M059J (cell line): ENCODE measurements at places on chromosomes 16 and 17. TPM values are rescaled to one million over a fixed set of nuclear protein-coding genes. Genes with fewer than 3 reads are reported as not detected.

GRCh38 chr16:15833541-15833940, 23.3 kb downstream of the MYH11 start:
- DNase-seq = no peak

Gene PRSS36
- total RNA-seq = 0.10 and 0.49 TPM in 2 replicates

Gene RPL27
- 982 and 1,027 TPM in 2 replicates for total RNA-seq

Gene KRT33B
- total RNA-seq = 1.3 TPM in 1 of 2 replicates, not detected in the other

GRCh38 chr17:54372069-54372749, 528.4 kb upstream of the TOM1L1 start:
- no peak for DNase-seq

DNA sequence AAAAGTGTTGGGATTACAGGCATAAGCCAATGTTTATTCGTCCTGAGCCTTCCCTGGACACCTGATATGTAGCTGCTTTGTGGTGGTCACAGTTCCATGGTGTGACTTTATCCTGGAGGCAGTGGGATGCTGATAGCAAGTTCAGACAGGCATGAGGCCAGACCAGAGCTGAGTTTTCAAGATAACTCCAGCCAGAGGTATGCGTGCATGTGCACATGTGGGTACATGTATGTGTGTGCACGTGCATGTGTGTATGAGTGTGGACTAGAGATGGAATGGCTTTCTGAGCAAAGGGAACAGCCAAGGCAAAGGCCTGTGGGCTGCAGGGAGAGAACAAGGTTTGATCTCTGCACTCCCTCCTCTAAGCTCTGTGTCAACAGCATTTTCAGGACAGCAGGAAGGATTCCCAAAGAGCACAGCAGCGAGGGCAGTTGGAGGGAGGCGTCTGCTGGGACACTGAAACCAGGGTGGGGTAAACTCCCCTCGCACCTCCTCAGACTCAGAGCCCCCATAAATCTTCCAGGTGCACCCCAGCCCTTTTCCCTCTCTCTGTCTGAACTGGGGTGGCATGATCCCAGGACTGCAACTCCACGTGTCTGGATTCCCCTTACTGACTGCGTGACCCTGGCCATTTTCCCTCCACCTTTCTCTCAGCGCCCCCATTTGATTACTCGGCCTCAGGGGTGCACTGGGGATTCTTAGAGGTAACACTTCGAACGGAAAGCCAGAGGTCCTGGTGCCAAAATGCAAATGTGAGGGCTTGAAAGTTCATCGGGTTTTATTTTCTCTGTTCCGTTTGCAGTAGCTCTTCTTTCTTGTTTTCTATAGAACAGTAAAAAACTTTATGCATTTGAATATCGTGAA, 15.3 kb downstream of the NLRC5 start:
- no peak for DNase-seq

DNA sequence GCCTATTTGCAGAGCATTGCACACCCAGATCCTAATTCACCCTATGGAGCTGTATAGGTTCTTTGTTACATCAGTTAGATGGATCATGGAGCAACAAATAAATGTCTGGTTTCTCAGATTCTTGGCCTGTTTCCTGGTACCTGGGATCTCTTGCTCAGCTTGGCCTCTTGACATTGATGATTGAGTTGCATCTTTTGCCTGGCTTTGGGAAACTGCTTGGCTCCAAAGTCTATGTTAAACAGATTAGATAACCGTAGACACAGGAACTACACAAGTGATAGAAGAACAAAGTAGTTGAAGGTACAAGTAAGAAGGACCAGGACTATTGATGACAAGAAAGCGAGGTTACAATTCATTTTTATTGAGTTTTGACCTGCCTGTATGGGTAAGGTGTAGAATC, 77.3 kb downstream of the TMEM100 start:
- DNase-seq = no peak

DNA sequence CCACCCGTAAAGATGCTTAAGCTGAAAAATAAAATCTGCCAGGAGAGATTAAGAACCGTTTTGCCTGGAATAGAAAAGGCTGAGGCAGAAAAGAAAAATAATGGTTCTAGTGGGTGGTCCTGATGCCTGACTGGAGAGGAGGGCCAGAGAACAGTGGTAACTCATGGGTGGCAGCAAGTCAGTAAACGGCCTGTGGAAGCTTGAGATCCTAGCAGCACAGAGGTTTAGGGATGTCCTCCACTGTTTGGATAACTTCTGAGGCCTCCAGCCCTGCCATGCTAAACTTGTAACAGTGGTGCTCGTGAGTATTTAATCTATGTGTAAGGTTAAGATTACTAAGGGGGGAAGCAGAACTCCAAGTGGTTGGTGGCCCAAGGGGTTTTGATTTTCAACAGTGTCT, 21.2 kb upstream of the PHAF1 start:
- DNase-seq = no peak

DNA sequence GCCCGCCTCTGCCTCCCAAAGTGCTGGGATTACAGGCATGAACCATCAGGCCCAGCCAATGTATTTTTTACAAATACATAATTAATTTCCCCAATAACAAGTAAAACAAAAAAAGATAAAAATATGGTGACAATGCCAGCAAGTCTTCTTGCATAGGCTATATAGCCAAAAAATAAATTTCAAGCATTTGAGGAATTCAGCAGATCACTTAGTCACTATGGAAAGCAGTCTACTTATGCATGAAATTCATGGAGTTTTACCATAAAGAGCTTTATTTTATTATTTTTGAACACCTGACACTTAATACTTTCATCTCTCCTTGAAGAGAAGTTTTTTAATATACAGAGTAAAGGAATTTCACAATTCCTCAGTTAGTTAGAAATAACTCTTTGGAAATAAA, 56.4 kb downstream of the BRIP1 start:
- no peak for DNase-seq

GRCh38 chr17:3335876-3336275, 37.7 kb upstream of the OR3A1 start:
- DNase-seq = peak; percentile 5

GRCh38 chr16:57977418-57978069, 6.6 kb upstream of the CNGB1 start:
- no peak for DNase-seq

DNA sequence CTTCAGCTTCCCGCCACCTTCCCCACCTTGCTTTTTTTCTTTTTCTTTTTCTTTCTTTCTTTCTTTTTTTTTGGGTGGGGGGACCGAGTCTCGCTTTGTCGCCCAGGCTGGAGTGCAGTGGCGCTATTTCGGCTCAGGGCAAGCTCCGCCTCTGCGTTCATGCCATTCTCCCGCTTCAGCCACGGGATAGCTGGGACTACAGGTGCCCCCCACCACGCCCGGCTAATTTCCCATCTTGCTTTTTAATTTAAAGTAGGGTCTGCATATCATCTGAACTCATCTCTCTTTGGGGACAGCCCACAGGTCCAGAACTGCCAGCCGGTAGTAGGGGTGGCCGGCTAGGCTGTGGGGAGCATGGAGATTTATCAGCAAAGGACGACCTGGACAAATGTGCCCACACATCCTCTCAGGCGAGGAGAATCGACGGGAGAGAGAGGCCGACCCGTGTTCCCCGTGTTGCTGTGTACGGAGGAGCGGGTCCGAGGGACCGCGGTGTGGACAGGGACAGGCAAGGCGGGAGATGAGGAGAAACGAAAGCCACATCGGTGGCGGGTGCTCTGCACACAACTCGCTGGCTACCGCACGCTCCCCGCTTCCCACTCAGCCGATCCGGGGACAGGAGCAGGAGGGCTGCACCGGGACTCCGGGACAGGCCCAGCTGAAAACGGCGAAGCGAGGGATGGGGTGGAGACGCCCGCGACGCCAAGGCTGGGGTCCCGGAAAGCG, 2.4 kb downstream of the MT1M start:
- DNase-seq = no peak

Gene KCNJ16
- total RNA-seq = not detected in 2 replicates

Gene FTO
- total RNA-seq = 96.1 and 132 TPM in 2 replicates

DNA sequence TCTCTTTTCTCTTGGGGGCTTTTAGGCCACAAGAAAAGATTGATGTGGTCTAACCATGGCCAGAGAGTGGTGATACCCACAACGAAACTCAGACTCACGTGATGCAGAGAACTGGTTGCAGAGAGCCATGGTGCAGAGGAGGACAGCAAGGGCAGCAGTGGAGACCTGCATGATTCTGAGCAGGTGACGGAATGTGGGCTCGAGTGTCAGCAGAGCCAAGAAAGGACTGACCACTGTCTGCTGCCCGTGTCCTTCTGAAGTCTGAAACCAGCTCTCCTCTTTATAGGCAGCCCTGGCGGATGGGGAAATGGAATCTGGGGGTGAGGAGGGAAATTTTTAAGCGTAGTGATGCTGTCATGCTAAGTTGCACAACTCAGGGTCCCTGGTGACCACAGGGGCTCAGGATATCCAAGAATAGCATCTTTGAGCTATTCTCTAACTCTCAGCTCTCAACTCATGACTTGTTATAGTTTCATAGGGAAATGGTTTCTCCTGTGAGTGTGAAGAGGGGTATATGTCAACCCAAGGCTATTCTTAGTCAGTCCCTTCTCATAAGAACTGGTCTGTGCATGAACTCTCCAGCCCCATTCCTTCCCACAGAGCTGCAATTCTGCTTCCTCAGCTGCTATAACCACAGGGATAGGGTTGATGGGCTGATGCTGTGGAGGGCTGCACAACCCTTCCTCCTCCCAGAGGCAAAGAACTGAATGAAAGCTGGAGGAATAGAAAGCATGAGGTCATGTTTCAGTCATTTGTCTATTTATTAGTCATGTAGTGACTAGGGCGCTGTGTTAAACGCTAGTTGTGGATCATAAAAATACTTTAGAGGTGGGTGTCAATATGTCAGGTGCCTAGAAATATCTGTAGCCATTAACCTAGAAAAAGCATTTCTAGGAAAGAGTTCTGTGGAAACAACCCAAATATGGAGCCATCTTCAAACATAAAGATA, at the start of gene CCL3:
TSS of gene CCL3 (minus strand) at position 256 of the 949 bp plus-strand sequence. CDS start at position 171, 85 bp downstream.
- peak; percentile 25 for DNase-seq

DNA sequence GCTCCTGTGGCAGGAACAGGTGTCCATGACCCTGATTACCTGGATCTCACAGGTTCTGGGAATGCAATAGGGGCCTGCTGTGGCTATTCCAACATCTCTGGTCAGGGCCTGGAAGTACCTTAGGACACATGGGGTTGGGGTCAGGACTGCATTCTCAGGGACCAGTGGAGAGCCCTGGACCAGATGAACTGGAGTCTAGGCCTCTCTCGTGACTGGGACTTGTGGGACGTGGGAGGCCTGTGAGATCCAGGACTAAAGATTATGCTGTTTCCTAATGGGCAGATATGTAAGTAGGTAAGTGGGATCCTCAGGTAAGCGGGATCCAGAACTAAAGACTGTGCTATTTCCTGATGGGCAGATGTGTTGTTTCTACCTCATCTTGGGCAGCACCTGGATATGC, 16.2 kb upstream of the CD300A start:
- no peak for DNase-seq

Gene ENKD1
- 12.8 and 23.1 TPM in 2 replicates for total RNA-seq

DNA sequence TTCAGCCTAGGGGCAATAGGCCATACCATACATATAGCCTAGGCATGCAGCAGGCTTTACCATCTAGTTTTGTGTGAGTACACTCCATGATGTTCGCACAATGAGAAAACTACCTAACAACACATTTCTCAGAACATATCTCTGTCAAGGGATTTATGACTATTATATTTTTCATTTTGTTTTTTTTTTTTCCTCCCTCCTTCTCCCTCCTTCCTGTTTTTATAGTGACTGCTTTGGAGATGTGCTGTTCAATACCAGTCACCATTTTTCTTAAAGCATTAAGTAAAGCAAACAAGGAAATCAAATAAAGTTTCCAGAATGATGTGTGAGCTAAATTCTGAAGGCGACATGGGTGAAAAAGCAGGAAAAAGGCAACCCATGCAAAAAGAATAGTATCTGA, 194.6 kb downstream of the STX8 start:
- DNase-seq = no peak

DNA sequence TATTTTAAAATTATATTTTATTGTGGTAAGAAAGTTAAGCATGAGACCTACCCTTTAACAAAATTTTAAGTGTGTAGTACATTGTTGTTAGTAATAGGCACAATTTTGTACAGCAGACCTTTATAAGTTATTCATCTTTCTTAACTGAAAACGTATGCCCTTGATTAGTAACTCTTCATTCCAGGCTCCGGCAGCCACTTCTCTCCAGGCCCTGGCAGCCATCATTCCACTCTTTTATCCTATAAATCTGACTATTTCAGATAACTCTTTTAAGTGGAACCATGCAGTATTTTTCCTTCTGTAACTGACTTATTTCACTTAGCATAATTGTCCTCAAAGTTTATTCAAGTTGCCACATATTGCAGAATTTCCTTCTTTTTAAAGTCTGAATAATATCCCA, 348.2 kb downstream of the CDH11 start:
- no peak for DNase-seq

DNA sequence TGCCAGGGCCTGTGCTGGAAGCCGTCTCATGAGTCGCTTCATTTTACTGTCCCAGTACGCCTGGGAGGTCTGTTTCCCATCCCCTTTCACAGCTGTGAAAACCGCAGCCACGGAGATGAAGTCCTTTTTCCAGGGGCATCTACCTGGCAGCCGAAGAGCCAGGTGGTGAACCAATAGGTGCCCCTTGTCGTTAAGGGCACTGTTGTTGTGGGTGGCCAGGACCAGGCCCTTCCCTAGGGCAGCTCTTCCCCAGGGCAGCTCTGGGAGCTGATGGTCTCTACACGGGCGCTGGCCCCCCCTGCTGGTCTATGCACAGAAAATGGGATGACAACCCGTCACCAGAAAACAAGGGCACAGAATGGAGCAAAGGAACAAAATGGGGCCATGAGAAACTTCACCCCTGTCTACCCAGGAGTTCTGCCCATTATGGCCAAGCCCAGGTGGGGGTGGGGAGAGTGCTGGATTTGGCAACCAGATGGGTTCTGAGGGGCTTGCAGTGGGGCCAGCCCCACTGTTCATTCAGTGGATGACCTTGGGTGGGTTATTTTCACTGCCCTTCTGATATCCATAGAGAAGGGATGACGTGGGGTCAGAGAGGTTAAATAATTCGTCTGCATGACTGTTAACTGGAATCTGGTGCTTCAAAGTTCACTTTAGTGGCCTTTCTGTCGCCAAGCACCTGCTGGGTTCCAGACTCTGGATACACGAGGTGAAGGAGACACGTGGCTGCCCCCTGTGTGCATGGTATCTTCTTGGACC, 11.5 kb downstream of the RMI2 start:
- peak; percentile 66 for DNase-seq

DNA sequence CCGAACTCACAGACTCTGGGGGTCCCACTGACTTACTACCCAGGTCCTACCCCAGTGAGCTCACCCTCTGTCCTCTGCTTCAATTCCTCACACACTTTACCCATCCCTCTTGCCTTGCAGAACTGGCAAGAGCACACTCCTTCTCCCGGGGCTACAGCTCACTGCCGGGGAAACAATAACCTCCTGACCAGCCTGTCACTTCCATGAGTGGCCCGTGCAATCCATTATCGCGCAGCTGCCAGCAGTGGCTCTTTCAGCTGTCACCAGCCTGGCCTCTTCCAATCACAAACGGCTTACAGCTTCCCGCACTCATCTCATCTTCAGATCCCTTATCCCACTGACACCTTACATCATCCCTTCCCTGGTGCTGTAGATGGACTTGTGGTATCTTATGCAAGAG, 79.5 kb downstream of the CPPED1 start:
- DNase-seq = no peak

Gene ATP2A1
- not detected in 2 replicates for total RNA-seq

Gene MYL4
- not detected in 2 replicates for total RNA-seq
